Tibial artery (tissue), 4 donors: ENCODE measurements at places on chromosomes 7 and 10.
A peak's percentile ranks its signal among the peaks of the same experiment; 100 is the strongest.

DNA sequence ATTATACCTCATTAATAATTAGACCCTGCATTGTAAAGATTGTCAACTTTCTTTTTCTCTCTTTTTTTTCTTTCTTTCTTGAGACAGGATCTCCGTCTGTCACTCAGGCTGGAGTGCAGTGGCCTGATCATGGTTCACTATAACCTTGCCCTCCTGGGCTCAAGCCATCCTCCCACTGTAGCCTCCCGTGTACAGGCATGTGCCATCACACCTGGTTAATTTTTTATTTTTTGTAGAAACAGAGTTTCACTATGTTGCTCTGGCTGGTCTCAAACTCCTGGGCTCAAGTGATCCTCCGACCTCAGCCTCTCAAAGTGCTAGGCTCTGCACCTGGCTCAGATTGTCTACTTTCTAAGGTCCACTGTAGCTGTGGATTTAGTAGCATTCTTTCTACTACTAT is 50.7 kb downstream of the MDFIC start:
- no peak for DNase-seq

DNA sequence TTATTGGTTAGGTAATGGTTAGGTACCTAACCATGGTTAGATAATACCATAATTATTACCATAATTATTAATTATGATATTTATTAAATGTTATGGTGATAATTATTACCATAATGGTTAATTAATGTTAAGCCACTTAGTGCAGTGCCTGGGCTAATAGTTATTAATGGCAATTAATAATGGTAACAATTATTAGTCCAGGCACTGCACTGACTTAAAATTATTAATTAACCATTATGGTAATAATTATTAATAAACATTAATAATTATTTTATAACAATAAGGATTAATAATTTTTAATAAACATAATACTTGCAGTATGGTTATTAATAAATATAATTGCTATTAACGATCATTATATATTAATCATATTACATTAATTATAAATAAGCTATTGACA is 604.0 kb downstream of the CALN1 start:
- no peak for DNase-seq

- DNase-seq = no peak
Measured at GRCh38 chr7:20444030-20444800, 113.5 kb downstream of the ITGB8 start.

DNA sequence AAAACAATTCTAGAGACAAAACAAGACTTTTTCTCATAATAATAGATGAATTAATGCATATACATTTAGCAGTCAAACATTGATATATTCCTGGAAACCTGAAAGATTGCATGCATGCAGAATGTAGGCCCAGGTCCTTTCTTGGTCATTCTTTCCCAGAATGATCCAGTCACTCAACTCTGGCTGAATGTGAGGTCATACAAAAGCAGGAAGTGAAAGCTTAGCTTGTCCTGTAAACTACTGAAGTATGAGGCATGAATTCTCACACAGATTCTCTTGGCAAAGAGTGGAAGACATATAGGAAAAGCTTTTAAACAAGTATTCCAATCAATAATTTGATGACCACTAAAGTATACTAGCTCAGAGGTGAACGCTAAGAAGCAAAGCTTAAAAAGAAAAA is 253.9 kb downstream of the PPP1R3A start:
- no peak for DNase-seq

GRCh38 chr10:21087476-21087875 is 190.4 kb upstream of the NEBL start:
- DNase-seq = no peak

GRCh38 chr10:45220931-45221330 is 94.5 kb downstream of the OR13A1 start:
- DNase-seq = no peak

DNA sequence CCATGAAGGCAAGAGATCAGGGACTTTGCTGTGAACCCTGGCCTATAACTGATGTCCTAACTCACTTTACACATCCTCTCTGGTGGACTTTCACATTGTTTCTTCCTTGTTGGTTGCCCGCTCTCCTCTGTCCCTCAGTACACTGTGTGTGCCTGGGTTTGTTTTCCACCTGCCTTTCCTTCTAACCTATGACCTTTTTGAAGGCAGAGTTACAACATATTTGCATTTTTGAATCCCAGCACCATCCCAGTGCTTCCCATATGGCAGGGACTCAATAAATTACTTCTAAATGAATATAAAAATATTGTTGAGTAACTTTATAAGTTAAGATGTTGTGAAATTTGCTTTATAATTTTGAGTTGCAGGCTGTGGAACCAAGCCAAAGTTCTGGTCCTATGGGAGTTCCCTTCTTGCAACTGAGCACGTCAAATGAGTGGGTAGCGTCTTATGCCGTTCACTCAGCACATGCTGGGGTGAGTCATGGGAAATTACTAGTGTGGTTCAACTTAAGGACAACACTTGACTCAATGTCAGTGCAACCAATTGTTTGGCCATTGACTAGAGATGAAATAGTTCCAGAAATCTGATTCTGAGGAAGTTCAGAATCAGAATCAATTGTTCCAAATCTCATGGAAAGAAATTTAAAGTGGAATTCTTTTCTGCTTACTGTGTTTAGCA is 250.9 kb downstream of the TWIST1 start:
- peak; percentile 92 for DNase-seq

DNA sequence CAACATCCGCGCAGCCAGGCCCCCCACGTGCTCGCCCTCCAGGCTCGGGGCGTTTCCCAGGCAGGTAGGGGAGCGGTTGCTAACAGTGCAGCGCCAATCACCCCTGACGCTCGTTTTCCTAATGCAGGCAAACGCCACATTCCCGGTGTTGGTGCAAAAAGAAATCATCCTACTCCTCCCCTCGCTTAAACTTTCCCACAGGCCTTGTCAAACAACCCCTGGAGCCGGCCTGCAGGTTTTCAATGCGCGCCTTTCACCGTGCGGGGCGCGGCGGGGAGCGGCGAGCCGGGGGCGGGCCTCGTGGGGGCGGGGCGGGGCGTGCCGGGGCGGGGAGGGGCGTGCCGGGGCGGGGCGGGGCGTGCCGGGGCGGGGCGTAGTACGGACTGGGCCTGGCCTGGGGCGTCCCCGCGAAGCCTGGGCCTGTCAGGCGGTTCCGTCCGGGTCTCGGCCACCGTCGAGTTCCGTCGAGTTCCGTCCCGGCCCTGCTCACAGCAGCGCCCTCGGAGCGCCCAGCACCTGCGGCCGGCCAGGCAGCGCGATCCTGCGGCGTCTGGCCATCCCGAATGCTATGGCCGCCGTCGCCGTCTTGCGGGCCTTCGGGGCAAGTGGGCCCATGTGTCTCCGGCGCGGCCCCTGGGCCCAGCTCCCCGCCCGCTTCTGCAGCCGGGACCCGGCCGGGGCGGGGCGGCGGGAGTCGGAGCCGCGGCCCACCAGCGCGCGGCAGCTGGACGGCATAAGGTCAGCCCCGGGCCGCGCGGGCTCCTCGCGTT is at the start of gene ECHDC3:
TSS of gene ECHDC3 (plus strand) at position 374 of the 770 bp plus-strand sequence. CDS start at position 569, 195 bp downstream.
- peak; percentile 31 for DNase-seq

DNA sequence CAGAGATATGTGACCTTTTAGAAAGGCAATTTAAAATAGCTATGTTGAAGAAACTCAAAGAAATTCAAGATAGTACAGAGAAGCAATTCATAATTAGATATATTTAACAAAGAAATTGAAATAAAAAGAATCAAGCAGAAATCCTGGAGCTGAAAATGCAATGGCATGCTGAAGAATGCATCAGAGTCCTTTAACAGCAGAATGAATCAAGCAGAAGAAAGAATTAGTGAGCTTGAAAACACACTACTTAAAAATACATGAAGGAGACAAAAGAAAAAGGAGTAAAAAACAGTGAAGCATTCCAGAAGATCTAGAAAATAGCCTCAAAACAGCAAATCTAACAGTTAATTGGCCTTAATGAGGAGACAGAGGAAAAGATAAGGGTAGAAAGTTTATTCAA is 20.0 kb downstream of the ZPBP start:
- DNase-seq = no peak

DNA sequence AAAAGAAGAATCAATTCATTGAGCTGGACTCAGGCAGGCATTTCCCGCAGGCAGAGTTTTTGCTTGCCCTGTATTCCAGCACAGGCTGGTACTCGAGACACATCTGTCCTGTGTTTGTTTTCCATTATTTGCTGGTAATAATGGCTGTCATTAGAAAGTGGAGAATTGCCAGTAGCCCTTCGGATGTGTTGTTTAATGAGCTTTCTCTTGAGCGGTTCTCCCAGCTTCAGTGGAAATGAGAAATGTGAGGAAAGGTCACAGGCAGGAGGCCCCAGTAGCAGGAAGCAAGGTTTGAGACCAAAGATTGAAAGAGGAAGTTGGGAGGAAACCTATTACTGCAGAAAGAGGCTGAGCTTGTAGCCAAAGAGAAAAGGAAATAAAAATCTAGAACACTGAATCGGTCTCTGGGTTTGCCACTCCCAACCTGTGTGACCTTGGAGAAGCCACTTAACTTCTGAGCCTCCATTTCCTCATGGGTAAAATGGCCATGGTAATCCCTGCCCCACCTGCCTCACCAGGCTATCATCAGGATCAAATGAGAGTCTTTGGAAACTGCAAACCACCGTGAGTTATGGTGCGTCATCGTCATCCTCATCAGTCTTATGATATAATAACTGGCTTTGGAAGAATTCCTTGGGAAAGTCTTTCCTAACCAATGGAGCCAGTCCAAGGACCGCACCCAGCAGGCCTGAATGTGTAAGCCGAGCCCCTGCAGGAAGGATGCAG is 67.7 kb downstream of the TACR2 start:
- DNase-seq = peak; percentile 80

- peak; percentile 11 for DNase-seq
Measured at GRCh38 chr10:1573334-1573969, 163.9 kb downstream of the ADARB2 start.

- DNase-seq = peak; percentile 9
Measured at GRCh38 chr10:132690821-132691610, 94.9 kb downstream of the NKX6-2 start.

- DNase-seq = no peak
Measured at GRCh38 chr10:89092981-89093380, 102.4 kb downstream of the FAS start.

DNA sequence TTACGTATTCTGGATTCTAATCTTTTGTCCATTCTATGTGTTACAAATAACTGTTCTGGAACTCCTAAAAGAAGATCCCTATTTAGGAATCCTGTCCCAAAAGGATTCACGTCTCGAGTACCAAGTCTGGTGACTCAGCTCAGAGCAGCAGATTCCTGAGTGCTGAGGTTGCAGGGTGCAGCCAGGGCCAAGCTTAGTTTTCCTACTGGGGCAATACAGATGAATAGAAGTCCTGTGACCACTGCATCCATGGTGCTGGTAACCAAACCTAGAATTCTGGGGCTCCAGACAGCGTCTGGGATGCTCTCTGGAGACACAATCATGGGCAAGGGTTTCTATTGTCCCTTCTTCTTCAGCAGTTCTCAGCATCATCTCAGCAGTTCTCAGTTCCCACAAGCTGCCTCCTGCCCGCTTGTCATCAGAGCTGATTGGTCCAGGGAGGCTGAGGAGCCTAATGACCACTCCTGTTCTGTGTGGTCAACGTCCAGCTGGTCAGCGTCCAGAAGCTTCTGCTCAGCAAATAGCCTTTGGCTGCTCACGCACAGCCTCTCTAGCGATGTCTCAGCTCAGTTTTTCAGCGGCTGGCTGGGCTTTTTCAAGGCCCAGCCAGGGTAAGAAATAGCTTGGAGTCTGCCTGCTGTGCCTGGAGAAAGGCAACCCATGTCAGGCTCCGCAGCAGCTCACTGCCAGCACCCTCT is 50.4 kb upstream of the C7orf33 start:
- DNase-seq = peak; percentile 75

DNA sequence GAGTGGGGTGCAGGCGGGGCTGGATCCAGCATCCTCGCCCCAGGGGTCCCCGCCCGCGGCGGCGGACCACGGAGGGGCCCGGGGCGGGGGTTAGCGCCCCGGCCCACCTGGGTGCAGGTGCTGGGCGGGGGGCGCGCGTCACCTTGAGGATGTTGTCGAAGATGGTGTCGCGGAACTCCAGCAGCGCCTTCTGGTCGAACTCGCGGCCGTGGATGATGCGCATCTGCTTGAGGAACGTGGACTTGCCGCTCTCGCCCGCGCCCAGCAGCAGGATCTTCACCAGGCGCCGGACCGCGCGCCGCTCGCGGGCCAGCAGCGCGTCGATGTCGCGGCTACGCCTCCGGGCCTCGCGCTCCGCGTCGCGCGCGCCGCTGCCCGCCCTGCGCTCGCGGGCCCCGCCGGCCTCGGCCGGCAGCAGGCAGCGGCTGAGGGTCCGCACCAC is 376 bp downstream of the GNA12 start:
- peak; percentile 74 for DNase-seq

- peak; percentile 85 for DNase-seq
Measured at GRCh38 chr7:75611557-75612178, 119.5 kb downstream of the SPDYE5 start.

- no peak for DNase-seq
Measured at GRCh38 chr7:108836256-108836655, 266.6 kb downstream of the DNAJB9 start.

GRCh38 chr10:117502421-117503243 is 39.9 kb upstream of the EMX2 start:
- no peak for DNase-seq

DNA sequence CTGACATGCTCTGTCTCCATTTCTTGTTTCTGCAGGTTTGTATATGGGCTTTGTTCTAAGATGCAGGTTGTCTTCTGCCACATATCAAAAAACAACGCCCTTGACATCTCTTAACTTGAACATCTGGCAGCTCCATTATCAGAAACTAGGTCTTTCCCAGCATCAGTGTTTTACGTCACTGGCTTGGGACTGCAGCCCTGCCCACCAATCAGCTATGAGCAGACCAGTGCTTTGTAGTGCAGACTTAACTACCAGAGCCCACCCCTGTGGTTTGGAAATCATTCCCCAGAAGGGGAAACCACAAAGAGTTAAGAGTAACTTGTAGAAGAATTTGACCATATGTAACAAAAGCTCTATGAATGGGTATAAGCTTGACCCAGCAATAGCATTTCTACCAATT is 132.4 kb downstream of the SEPTIN14 start:
- no peak for DNase-seq

GRCh38 chr7:101087334-101088068 is 2.2 kb downstream of the TRIM56 start:
- DNase-seq = no peak

GRCh38 chr7:54858008-54858692 is 99.1 kb upstream of the SEC61G start:
- DNase-seq = no peak

DNA sequence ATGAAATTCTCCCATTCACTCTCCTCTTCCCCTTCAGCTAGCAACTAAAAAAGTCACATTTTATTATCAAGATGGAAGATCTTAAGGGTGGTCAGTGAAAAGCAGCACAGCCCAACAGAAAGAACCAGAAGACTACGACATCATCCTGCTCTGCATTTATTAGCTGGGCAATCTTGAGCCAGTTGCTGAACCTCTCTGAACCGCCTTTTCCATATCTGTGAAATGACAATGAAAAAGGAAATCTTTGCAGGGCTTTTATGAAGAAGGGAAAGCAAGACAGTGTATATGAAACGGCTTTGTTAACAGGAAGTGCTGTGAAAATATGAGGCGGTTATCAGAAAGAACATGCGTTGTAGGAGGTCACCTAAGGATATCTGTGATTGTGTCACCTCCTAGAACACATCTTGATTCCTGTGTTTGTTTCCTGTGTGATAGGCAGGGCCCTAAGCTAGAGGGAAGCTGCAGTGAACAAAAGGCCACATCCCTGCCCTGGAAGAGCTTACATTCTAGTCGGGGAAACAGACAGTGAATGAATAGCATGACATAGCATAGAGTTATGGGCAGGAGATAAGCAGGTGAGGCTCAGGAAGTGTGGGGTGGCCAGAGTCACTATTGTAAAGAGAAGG is 36.0 kb upstream of the KCNMA1 start:
- DNase-seq = no peak
